ENCODE measurements at places on chromosomes 12 and 14.

DNA sequence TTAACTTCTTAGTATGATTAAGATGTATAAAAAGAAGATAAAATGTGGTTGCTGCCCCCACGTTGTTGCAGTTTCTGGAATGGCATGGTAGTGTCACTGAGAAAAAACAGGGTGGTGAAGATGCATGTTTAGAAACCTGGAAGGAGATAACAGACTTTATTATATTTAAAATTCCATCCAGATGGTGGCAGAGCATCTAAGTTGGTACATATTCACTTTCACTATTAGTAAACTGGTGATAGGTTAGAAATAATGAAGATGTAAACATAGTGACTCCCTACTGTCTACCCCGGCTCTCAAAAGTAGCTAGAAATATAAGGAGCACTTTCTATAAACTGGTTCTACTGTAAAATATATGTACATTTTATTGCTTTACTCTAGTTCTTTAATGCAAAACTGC lies 279.3 kb downstream of the NPAS3 start:
- no peak for DNase-seq

GRCh38 chr12:121138284-121138683 lies 5.6 kb downstream of the P2RX7 start:
- no peak for DNase-seq

DNA sequence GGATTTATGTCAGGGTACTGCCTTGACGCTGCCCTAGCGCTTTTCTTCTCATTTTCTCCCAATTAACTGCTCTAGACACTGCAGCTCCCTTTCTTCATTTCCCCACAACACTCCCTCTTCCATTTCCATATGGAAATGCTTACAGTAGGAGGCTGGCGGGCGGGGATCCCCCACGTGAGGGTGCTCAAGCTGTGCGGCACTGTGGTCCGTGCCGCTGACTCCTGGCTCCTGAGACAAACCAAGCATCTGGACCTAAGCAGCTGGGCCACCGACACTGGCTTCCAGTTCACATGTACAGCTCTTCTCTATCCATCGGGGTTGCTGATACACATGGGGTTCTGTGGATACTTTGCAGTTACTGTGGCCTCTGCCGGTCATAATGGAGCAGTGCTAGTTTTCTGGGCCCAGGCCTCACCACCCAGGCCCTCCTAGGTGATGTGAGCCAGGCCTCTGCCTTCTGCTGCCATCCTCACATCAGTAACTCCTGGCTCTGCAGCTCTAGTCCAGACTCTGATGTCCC lies 20.2 kb downstream of the TCHP start:
- DNase-seq: no peak

GRCh38 chr12:76421046-76421445 lies 72.8 kb upstream of the BBS10 start:
- no peak for DNase-seq

- DNase-seq: no peak
These were observed 76.6 kb upstream of the GZMB start for GRCh38 chr14:24710403-24711112.

GRCh38 chr12:101694297-101694848 lies 3.1 kb upstream of the CHPT1 start:
- DNase-seq: no peak

DNA sequence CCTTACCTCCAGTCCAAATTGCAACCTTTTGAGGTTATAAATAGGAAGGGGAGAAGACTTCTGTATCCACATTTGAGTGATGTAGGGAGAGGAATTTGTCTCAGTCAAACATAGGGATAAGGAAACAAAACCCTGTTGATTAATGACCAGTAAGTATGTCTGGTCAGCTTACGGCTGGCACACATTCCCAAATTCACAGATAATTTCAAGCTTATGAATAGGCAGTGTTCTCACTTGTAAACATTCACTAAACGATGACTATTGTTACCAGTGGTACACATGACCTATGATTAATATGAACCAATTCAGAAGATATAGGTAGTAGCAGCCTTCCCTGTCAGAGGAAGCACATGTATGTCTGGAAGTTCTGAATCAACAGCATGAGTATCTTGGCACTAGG lies 33.0 kb upstream of the SLC5A8 start:
- no peak for DNase-seq

- DNase-seq: no peak
These were observed 3.5 kb downstream of the FOXG1 start for GRCh38 chr14:28770061-28770460.

GRCh38 chr12:34297790-34298164 lies 275.5 kb downstream of the ALG10 start:
- DNase-seq: no peak

- DNase-seq: peak; percentile 62
These were observed 218.8 kb downstream of the BTG1 start for GRCh38 chr12:91926848-91927247.

- no peak for DNase-seq
These were observed 177.0 kb downstream of the C12orf75 start for GRCh38 chr12:105507311-105508038.

DNA sequence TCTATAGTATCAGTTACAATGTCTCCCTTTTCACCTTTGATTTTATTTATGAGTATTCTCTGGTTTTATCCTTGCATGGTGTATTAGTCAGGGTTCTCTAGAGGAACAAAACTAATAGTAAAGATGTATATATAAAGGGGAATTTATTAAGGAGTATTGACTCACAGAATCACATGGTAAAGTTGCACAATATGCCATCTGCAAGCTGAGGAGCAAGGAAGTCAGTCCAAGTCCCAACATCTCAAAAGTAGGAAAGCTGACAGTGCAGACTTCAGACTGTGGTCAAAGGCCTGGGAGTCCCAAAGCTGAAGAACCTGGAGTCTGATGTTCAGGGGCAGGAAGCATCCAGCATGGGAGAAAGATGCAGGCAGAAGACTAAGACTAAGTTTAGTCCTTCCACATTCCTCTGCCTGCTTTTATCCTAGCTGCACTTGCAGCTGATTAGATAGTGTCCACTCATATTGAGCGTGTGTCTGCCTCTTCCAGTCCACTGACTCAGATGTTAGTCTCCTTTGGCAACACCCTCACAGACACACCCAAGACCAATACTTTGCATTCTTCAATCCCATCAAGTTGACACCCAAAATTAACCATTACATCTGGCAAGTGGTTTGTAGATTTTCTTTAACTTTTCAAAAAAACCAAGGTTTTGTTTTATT lies 308.0 kb upstream of the LMO3 start:
- DNase-seq: no peak

DNA sequence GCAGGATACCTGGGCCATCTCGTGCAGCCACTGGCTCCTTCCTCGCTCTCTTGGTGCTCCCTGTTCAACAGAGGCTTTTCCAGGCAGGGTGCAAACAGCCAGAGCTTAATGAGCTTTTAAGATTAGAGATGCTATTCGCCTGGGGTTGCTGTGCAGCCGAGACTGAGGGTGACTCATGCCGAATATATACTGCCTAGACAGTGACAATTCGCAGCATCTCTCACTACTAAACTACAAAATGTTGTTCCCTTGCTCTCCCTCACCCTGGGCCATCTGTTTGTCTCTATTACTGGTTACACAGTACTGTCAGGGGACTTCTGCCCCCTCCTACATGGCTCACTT lies 26.0 kb upstream of the TESC start:
- no peak for DNase-seq

DNA sequence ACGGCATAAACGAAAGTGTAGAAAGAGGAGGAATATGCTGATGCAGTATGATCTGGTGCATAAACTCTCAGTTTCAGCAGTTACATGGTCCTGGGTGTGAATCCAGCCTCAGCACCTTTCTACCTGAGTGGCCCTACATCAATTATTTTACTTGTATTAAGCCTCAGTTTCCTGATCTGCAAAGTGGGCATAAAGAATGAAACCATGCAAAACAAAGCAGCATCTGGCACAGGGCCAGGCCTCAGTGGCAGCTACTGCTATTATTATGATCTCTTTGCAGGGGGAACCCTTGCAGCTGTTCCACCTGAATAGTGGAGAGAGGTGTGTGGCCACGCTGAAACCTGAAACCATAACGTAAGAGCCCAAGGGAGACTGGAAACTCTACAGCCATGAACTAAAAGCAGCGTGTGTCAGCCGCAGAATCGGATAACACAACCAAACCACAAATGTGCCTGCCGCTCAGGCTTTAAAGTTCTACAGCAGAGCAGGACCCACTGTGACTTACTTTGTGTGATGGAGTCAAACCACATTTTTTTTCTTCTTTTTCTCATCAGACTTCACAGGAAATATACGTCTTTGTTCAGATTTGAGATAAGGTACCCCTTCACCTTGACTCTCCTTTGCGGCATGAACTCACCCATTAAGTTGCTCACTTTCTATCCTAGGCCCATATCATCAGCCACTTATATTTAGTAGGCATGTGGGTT lies 29.2 kb upstream of the FOS start:
- no peak for DNase-seq

- no peak for DNase-seq
These were observed 8.6 kb upstream of the LPCAT3 start for GRCh38 chr12:7026854-7027253.

DNA sequence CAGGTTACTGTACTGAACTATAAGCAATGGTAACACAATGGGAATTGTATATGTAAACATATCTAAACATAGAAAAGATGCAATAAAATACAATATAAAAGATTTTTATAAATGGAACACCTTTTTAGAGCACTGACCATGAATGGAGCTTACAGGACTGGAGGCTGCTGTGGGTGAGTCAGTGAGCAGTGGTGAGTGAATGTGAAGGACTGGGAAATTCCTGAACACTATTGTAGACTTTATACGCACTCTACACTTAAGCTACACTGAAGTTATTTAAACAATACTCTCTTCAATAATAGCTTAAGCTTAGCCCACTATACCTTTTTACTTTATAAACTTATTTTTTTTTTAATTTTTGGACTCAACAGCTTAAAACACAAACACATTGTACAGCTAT lies 313.5 kb downstream of the KCNC2 start:
- DNase-seq: no peak

DNA sequence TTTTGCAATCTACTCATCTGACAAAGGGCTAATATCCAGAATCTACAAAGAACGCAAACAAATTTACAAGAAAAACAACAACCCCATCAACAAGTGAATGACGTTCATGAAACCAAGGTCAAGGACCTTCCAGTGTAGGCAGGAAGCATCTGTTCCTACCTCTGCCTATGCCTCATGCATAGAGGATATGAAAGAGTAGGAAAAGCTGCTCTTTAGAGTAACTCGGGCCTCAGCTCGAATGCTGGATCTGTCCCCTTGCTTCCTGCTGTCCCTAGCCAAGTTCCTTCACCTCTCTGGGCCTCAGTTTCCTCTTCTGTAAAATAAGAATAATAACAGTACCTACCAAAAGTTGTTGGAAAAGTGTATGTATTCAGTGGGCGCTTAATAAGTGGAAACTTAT lies 65.0 kb downstream of the FOXN4 start:
- DNase-seq: no peak

DNA sequence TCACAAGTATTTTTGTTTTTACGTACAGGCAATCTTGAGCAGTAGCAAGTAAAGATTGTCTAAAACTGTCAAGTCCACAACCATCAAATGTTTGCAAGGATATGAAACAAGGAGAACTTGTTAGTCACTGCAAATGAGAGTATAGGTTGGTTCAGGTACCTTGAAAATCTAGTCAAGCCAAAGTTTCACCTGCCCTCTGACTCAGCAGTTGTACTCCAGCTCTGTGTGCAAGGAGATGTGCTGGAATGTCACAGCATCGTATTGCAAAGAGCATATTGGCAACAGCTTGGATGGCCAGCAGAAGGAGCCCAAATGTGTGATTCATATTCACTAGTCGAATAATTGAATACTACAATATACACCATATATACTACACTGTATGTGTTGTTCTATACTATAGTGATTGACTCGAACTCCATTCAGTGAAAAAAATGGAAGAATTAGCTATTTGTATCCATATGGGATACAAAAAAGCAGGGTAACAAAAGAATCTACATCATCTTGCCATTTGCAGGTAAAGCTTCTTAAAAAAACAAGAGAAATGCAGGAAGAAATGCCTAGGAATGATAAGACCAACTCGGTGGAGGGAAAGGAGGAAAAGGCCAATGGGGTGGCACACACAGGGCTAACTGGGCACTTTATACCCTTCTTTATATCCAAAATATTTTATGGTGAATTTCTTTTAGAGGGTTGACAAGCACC lies 44.0 kb downstream of the EID3 start:
- DNase-seq: no peak

DNA sequence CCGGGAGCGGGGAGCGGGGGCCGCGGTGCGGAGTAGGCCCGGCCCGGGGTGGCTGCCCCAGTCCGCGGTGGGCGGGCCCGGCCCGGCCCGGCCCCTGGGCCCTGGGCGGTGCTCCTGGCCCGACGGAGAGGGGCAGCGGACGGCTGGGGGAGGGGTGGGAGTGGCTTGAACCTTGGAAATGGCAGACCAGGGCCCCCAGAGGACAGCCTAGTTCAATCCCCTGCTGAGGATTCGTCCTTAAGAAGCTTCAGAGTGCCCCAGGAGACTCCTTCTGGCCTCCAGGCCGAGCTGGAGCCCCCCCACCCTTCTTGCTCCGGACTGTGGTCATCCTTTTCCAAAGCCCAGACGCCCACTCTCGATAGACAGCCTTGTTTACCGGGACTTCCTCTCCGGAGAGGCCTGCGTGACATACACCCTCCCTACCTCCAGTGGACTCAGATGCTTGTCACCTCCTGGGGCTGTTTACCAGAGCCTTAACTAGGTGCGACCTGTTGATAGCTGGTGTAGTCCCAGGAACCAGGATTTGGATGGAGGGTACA lies 458 bp downstream of the KHNYN start:
- DNase-seq: no peak

GRCh38 chr12:6921996-6922946 lies 5.5 kb upstream of the ATN1 start:
- DNase-seq: no peak
